Right renal cortex interstitium (tissue), 3 donors: ENCODE measurements at places on chromosomes 7 and 10. TPM values are rescaled to one million over a fixed set of nuclear protein-coding genes. Genes with fewer than 3 reads are reported as not detected.

- no peak for DNase-seq
These were observed 96.0 kb downstream of the GPR85 start for GRCh38 chr7:112990624-112991023.

DNA sequence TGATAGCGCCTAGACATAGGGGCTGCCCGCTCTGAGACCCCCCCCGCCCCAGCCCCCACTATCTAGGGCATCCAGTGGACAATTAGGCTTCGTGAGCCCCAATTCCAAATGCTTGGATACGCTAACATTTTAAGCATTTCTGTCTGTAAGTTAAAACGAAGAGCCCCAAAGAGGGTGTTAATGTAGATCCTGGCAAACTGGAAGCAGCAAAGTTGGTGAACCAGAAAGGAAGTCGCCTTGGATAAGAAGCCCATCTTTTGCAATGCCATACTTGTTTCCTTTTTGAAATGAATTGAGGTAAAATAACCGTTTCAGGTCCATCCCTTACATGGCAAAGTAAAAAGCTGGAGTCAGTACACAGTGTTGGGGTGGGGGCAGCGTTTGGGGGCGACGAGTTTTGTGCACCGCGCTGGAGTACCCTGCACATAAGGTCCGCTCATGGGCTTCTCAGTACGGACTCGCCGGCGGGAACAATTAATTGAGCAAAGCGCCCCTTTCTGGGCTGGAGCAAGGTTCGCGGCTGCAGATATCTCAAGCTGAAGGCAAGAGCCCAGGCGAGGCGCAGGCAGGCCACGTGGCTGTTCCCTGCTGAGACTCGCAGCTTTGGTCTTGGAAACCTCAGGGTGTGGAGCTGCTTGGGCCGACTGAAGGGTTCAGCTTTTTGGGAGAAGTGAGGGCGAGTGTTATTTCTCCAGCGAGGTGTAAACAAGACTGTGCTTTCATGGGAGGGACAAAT is 1.4 kb upstream of the TWIST1 start:
- no peak for DNase-seq

- DNase-seq: no peak
These were observed 12.6 kb downstream of the IL15RA start for GRCh38 chr10:5964736-5965135.

DNA sequence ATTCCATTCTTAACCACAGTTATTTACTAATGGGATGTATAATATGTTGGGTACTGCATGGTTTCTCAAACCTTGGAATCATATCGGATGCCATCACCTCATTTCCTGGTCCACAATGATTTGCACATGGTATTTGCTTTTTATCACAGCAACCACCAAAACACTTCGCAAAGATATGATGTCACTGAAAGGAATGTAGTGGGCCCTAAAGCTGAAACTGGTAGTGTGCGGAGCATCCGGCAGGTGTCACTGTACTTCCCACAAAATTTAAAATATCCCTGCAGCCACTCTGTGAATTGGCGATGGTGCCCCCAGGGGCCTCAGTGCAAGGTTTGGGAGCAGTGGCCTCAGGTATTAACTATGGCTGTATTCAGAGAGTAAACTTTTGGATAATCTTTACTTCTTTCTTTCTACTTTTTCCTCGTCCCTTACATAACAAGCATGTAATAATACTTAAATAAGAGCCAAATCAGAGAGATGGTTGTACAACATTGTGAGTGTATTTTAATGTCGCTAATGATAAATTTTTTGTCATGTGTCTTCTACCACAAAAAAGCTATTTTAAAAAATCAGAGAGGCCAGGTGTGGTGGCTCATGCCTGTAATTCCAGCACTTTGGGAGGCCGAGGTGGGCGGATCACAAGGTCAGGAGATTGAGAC is 66.2 kb downstream of the FAM241B start:
- no peak for DNase-seq

- DNase-seq: no peak
These were observed 301.2 kb downstream of the FGFR2 start for GRCh38 chr10:121296881-121297585.

- DNase-seq: no peak
These were observed 59.8 kb downstream of the COA1 start for GRCh38 chr7:43669286-43670081.

The ADAM22 gene
- 13.0 TPM for polyA plus RNA-seq

The CAMK2B gene
- polyA plus RNA-seq: 2.7 TPM

The C7orf33 gene
- polyA plus RNA-seq: not detected
